ENCODE measurements at places on chromosomes 7 and 10.

DNA sequence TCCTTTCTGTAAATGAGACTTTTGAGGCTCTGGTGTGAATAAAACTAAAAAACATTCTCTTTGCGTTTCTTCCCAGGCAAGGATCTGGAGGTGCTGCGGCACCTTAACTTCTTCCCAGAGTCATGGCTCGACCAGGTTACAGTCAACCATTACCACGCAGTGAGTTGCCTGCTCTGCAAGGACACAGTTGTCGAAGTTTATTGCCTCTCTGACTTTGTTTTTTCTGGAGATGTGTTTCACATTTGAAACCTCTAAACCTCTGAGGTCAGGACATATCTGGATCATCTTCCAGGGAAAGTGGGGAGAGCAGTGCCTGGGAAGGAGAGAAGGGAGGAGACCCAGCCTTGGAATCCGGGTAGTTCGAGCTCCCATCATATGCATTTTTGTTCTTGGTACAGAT lies 43.4 kb upstream of the PLEKHA1 start:
- no peak for DNase-seq

DNA sequence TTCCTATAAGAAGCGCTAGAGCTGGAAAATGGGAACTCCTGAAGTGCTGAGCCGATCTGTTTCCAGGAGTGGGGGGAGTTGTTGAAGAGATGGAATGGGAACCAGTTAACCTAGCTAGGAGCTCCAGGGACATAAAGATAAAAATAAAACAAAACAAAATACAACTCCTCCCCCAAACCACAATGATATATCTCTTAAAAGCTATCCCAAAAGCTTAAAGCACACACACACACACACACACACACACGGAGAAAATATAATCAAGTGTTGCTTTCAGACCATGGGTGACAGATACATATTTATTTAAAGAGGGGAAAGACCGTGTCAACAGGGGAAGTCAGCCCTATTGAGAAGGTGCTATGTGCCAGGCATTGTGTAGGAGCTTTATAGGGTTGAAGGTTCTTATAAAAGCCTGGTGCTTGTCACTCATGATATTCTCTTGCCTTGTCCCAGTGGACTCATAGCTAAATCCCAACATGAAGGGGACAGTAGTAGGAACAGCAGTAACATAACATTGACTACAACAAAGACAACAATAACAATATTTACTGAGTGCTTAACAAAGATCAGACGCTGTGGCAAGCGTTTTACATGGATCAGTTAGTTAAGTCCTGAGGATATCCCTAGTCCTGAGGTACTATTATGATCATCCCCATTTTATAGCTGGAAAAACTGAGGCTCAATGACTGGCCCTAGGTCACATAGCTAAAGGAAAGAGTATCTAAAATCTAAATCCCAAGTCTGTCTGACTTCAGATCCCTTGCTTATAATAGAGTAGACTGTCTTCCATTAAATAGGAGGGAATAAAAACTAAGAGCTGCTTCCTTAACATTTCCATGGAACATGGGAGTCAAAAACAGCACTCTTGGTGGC lies 115.5 kb downstream of the SPAG6 start:
- no peak for DNase-seq

DNA sequence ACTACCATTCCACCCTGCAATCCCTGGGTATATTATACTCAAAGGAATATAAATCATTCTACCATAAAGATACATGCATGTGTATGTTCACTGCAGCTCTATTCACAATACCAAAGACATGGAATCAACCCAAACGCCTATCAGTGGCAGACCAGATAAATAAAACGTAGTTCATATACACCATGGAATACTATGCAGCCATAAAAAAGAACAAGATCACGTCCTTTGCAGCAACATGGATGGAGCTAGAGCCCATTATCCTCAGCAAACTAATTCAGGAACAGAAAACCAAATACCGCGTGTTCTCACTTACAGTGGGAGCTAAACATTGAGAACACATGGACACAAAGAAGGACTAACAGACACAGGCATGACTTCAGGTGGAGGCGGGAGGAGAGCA lies 138.3 kb downstream of the DYNC2I1 start:
- no peak for DNase-seq

- DNase-seq = no peak
Measured at GRCh38 chr7:135662123-135662372, 266 bp upstream of the STMP1 start.

- no peak for DNase-seq
Measured at GRCh38 chr10:17479822-17480221, 25.4 kb upstream of the ST8SIA6 start.

- no peak for DNase-seq
Measured at GRCh38 chr10:67912331-67912946, 28.0 kb downstream of the SIRT1 start.

GRCh38 chr10:80437227-80437626 lies 16.9 kb upstream of the TSPAN14 start:
- no peak for DNase-seq

DNA sequence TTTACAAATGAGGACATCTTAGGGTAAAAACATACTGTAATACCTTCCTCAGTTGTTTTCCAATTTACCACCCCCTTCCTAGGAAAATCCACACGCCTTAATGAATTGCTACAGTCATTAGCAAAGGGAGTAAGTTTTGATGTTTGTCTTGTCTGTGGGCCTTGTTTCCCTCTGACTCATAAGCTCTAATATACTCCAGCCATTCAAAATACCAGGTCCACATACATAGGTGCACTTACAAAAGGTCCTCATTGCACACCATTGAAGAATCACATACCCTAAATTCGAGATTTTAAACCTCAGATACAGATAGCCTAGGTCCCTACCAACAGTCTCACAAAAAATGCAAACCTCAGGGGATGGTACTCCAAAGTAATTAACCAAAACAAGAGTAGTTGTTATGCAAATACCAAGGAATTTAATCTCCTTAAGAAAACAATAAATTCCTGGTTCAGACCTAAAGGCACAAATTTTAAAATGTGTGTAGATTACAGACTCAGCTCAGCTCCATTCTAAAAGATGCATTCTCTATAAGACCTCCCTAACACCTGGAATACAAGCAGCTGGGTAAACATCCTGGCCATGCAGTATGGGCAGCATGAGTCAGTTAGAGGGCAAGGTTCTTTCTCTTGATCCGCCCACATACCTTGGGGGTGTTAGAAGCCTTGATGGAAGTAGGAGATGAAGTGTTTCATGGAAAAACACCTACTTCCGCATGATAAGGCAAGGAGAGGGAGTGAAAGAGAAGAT lies 3.0 kb upstream of the LIPK start:
- no peak for DNase-seq
